ENCODE measurements at places on chromosomes 5 and 9.

DNA sequence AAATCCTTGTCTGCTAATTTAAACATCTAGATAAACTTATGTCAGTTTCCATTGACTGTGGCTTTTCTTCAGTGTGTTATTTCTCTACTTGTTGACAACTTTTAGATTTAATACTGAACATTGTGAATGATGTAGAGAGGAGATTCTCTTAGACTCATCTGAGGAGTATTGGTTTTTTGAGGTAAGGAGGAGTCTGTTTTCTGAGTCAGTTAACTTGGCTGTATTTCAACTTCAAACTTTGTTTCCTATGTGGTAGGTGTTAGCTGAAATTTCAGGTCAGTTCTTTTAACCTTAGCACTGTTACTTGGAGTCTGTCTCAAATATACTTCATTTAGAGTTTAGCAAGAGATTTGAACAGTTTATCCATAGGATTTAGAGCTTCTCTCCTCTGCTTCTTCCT lies 67.9 kb downstream of the XRCC4 start:
- no peak for DNase-seq

- no peak for DNase-seq
Observed at GRCh38 chr9:93808115-93809029, 146.8 kb downstream of the BARX1 start.

DNA sequence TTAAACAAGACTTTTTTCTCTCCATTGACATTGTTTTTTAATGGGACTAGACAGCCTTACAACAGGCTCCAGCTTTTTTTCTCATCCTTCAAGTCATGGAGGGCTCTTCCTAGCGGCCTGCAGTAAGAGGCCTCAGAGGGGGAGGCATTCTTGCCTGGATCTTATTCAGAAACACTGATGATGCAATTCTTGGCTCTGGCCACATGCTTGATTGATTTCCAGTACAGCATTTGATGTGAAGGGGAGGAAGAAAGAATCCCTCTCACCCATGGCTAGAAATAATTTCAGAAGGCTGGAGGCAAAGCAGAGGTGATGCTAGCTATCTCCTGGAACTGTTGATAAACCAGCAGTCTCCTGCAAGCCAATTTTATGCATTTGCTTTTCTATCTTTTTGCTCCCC lies 324.8 kb downstream of the PRELID2 start:
- no peak for DNase-seq

GRCh38 chr9:36132086-36132485 lies 4.4 kb upstream of the GLIPR2 start:
- no peak for DNase-seq

DNA sequence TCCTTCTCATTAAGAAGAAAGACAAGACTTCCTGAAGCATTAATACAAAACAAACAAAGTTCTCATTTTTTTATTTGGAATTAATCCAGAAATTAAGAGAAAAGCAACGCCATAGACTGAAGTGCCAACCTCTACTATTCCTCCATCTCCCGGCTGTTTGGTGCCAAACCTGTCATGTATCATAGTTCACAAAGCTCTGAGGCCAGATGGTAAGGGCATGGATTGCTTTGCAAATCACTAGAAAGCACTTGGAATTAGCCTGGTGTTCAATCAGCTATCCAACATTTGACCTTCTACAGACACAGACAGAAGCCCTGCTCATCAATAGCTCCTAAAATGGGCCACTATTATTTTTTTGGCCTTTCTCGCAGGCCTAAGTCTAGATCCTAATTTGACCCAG lies 33.8 kb downstream of the HTR1A start:
- no peak for DNase-seq

DNA sequence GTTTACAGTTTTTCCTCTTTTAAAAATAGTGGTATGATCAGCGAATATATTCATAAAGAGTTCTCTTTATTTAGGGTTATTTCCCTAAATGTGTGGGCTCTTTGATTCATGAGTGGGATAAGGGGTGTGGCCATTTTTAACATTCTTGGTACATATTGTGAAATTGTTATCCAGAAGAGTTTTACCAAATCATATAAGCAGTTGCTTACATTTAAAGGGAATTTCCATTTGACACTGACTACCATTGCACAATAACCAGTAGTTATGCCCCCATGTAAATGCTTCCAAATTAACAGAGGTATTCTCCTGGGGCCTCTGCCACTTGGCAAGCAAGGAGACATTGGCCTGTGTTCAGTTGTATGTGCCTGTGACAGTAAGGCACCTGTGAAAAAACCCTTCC lies 27.2 kb downstream of the SLC25A48 start:
- no peak for DNase-seq

GRCh38 chr5:43422143-43422542 lies 10.0 kb upstream of the CCL28 start:
- DNase-seq = no peak

DNA sequence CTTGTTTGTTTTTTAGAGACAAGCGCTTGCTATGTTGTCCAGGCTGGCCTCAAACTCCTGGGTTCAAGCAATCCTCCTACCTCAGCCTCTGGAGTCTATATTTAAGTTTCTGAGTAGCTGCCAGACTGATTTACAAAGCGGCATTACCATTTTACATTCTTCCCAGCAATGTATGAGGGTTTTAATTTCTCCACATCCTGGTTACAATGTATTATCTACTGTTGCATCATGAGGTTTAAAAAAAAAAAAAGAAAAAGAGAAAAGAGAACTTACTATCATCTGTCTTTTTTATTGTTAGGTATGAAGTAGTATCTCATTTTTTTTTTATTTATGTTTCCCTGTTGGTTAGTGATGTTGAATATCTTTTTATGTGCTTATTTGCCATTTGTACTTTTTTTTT lies 18.9 kb upstream of the CLINT1 start:
- no peak for DNase-seq

- no peak for DNase-seq
Observed at GRCh38 chr9:93616044-93616443, 39.7 kb downstream of the PHF2 start.

- no peak for DNase-seq
Observed at GRCh38 chr5:6742081-6742758, 29.0 kb downstream of the TENT4A start.

- no peak for DNase-seq
Observed at GRCh38 chr5:170511551-170512258, 7.9 kb downstream of the KCNIP1 start.

DNA sequence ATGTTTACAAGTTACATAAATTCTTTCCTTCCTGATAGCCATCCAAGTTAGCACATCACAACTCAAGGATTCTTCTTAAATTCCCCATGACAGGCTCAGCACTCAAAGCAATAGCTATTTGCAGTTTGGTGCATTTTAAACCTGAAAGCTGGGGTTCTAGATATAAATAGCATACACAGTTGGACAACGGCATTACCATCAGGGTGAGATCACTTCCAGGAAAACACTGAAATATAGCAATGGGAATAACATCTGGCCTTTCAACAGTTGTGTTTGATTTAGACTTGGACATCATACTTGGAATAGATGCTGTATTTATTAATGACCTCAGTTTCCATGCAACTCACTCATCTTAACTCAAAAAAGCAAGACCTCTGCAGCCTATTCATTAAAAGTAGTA lies 24.7 kb upstream of the LECT2 start:
- DNase-seq = peak; percentile 82

- no peak for DNase-seq
Observed at GRCh38 chr5:95938766-95939165, 22.9 kb downstream of the ELL2 start.

Data from NCI-H460 (cell line).